ENCODE measurements at places on chromosomes 11 and 22.

GRCh38 chr22:23565305-23565914 lies 14.7 kb downstream of the IGLL1 start:
- peak; percentile 3 for DNase-seq

GRCh38 chr11:62012451-62012831 lies 45.0 kb upstream of the FTH1 start:
- peak; percentile 65 for DNase-seq

DNA sequence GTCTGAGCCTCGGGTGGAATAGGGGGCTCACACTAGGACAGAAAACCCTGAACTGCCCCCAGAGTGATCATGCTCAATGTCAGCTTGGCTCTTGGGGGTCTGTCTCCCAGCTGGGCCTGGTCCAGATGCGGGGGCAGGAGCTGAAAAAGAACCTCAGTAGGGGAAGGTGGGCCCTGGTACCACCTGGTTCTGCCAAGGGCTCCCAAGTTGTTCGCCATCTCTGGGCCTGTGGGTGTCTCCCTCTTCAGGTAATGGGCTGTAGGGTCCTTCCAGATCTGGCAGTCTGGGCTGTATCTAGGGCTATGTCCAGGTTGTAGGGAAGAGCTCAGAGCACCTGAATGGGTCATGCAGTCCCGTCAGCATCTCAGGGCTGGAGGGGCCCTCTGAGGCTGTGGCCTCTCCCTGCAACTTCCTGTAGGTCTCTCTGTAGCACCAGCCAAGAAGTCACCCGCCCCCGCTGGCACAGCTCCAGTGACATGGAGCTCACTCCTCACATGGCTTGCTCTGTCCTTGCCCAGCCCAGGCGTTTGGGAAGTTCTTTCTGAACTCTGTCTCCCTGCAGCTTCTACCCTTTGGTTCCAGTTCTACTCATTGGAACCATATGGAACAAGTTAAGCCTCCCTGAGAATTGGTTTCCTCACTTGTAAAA lies 33.0 kb upstream of the SOX10 start:
- peak; percentile 14 for DNase-seq

DNA sequence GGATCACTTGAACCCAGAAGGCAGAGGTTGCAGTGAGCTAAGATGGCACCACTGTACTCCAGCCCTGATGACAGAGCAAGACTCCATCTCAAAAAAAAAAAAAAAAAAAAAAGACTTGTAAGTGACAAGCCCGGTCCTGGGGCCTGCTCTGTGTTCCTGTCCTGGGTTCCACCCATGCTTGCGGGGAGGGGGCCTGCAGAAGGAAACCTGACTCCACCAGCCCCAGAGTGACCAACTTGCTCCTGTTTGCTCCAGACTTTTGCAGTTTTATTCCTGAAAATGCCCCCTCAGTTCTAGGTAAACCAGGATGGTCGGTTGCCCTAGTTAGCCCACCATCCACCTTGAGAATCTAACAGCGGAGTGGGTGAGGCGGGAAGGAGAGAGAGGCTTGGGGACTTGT lies 10.1 kb upstream of the LRP5 start:
- DNase-seq: no peak

DNA sequence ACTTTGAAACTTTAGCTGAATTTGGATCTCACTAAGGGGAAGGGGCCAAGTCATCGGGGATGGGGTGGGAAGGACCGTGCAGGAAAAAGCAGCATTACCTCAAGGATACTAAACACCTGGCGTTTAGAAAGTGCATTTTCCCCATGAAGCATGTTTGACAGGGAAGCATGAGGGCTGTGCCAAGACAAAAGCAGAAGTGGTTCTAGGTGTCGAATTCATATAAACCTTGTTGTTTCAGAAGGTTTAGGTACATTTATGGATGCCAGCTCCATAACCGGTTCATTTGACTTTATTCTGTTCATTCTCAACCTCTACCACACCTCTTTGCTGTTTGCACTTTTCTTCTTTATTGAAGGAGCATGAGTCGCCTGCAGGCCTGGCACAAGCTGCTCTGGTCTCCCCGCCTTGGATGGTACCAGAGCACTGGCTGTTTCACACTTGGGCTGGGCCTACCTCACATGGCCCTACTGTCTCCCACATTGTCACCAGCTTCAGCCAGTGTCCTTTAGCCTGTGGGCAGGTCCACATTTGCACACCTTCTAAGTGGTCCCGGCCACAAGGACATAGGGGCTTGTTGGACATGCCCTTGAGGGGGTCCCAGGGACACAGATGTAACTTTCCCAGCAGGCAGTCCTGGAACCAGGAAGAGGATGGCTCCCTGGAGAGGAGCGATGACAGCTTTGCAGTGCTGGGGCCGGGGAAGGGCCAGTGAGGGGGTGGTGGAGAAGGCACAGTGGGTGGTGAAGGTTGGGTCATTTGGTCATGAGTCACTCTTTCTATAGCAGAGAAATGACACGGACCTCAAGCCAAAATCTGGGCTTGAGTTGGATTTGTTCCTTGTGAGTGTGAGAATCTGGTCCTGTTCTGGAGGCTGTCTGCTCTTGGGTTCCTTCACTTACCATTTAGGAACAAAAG lies 3.2 kb upstream of the ST14 start:
- peak; percentile 35 for DNase-seq

DNA sequence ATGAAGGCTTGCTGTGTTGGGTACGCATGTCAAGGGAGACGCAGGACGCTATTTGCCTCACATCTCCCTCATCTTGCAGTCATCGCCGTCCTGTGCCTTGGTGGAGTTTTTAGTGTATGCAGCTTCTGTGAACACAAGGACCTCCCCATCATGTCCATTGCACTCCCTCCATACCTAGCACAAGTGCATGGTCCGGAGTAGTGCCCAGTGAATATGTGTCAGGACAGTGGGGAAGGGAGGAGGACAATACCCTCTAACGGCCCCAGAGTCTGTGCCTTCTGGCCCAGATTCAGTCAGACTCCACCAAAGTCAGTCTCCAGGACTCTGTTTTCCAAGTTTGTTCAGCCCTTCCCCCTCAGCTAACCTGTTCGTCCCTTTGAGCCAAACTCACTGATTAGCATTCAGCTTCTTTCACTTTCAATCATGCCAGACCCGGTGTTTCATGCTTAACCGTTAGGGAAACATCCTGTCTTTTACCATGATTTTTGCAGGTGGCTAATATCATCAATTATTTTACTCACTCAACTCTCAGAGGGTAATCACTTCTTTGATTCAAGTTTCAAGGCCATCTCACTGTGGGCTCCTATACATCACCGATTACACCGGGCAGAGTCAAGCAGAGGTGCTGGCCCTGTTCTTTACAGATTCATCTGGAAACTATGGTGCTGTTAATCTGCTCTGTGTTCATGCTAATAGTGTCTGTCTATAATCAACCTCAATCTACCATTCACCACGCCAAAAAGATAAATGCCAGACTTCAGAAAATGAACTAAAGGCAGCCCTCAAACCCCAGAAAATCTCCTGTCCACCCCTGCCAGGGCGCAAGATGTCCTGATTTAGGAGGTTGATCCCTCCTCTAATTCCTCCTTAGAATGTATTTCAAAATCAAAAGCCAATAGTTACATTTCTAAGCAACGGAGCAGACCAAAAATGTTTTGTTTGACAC lies 156.5 kb downstream of the RRAS2 start:
- DNase-seq: no peak

DNA sequence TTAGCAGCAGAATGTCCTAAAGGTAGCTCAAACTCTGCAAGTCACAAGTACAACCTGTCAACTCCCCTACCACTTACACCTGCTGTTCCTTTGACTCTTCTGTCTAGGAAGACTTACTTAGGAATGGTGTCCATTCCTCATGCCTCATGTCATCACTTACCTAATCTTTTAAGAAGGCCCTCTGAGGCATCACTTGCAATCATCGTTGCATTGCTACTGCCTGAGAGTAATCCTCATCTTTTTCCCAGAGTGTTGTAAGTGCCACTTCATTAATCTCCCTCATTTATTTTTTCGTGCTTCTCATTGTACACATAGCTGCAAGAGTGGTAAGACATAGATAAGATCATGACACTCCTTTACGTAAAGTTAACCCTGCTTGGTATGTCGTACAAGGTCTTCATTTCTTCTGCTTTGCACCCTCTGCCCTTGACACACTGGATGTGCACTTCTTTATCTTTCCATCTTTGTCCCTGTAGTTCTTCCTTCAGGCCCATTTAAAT lies 54.6 kb downstream of the SFI1 start:
- no peak for DNase-seq

GRCh38 chr11:2221591-2221990 lies 48.8 kb downstream of the ASCL2 start:
- DNase-seq: no peak

DNA sequence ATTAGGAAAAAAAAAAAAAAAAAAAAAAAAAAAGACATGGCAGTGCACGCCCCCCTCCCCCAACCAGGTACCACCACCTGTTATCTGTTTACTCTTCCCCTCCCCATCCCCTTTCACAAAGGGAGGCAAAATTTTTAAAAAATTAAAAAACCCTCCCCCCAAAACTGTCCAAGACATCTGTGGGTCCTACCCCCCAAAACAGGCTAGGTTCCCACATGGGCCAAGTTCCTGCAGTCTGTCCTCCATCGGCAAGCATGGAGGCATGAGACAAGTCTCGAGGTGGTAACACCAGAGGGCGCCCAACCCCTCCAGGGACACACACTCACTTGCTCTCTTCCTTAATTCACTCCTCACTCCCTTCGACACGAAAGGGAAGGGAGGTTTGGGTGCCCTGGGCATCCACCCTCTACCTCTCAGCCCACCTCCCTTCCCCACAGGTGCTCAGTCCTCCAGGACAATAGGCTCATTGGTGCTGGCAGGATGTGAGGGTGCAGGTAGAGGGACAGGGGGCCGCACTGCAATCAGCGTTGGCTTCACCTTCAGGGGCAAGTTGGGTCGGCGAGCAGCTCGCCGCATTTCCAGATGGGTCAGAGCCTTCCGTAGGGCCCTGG lies 2.2 kb upstream of the TUT1 start:
- peak; percentile 78 for DNase-seq
